Activated CD4-positive, alpha-beta T cell treated with anti-CD3 and anti-CD28 coated beads for 36 hours (primary cell): ENCODE measurements at places on chromosomes 3 and 15. TPM values are rescaled to one million over a fixed set of nuclear protein-coding genes. Genes with fewer than 3 reads are reported as not detected.

DNA sequence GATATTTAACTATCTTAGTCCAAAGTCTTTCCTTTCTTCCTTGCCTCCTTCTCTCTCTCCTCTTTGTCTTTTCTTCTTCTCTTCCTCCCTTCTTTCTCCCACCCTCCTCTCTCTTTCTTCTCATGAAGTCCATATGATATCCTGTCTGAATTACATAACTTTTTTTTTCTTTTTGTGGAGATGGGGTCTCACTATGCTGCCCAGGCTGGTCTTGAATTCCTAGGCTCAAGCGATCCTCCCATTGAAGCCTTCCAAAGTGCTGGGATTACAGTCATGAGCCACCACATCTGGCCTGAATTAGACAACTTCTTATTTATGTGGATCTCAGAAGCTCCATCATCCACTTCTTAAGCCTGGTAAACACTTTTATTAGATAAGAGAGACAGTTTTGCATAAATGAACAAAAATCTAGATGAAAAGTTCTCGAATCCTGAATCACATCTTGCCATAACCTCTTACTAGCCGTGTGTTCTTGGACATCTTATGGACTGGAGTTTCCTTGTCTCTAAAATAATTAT, 206.5 kb downstream of the LPP start:
- peaks cover 2% of the 10 kb centered on the region for H3K36me3 ChIP-seq
- no peaks in the 10 kb centered on the region for H3K27me3 ChIP-seq
- DNase-seq, result no peak
- H3K4me3 ChIP-seq, result no peak overlapping the region
- H3K27ac ChIP-seq, result peak overlapping the region; percentile 9
- H3K4me1 ChIP-seq, result peaks cover 43% of the 10 kb centered on the region

GRCh38 chr3:116524453-116525210, 79.3 kb upstream of the LSAMP start:
- H3K36me3 ChIP-seq, result no peaks in the 10 kb centered on the region
- no peaks in the 10 kb centered on the region for H3K4me1 ChIP-seq
- DNase-seq, result no peak
- no peak overlapping the region for H3K4me3 ChIP-seq

DNA sequence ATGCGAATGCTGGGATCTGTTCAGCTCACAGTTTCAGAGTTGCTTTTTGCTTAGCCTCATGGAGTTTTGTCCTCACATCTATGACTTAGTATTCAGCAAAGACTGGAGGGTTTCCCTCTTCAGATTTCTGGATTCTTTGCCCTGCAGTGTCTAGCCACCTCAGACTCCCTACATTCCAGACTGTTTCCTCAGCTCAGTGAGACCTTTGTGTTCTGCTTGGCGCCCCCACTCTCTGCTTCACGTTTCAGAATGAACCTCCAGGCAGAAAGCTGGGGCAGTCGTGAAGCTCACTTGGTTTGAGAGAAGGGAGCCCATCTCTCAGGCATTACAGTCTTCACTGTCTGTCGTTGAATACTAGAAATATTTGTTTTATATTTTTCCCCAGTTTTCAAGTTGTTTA, 118.1 kb downstream of the CACNA1D start:
- no peak for DNase-seq
- H3K4me1 ChIP-seq, result no peaks in the 10 kb centered on the region

DNA sequence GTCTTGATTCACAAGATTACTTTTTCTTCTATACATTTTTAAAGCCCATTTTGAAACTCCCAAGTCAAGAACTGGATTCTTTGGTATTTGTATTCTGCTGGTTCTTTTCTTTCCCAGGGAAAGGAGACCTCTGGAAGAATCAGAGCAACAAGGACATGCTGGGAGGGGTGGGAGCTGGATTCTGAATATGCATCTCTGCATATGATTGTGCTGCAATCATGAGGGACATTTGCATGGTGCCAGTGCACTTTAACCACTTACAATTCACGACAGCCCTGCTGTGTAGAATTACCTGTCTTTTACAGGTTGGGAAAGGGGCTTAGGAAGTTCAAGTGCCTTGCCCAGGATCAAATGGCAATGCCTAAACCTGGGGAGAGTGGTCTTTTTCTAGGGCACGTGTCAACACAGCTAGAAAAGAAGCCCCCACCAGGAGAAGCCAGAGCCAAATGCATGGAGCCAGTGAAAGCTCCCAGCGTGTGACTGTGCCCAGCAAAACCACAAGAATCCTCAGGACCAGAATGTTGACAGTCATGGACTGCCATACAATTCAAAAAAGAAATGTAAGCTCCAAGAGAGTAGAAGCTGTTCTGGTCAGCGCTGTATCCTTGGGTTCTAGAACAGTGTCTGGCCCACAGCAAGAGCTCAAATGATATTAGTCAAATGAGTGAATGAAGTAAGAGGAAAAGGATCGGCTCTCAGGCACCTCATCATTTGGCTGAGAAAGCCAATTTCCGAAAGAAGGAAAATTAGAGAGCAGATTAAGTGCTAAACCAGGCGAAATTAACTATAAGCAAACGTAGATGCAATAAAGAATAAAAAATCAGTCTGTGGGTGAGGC, 84.5 kb upstream of the MEF2A start:
- no peaks in the 10 kb centered on the region for H3K36me3 ChIP-seq
- H3K27me3 ChIP-seq, result peaks cover 5% of the 10 kb centered on the region
- peaks cover 37% of the 10 kb centered on the region for H3K4me1 ChIP-seq
- H3K27ac ChIP-seq, result no peak overlapping the region
- no peak overlapping the region for H3K4me3 ChIP-seq

Gene ZMYND10
- 1.3 TPM for total RNA-seq

Gene ANKUB1
- not detected for total RNA-seq

Gene FMN1
- total RNA-seq, result 0.21 TPM

Gene RTP1
- not detected for total RNA-seq
